PC-9 (cell line): ENCODE measurements at places on chromosomes 3 and 15. TPM values are rescaled to one million over a fixed set of nuclear protein-coding genes. Genes with fewer than 3 reads are reported as not detected.

The OSBPL10 gene
- total RNA-seq: 42.0 and 56.9 TPM in 2 replicates

The FGF7 gene
- not detected in 2 replicates for total RNA-seq

- no peak for DNase-seq
- H3K27me3 ChIP-seq: peaks cover 58% of the 10 kb centered on the region
- H3K27ac ChIP-seq: no peak overlapping the region
- no peaks in the 10 kb centered on the region for H3K4me1 ChIP-seq
- H3K4me3 ChIP-seq: no peak overlapping the region
- H3K36me3 ChIP-seq: no peaks in the 10 kb centered on the region
These were observed 47.3 kb downstream of the KLF13 start for GRCh38 chr15:31373970-31374369.

GRCh38 chr15:67785431-67785830 is 39.9 kb upstream of the SKOR1 start:
- no peaks in the 10 kb centered on the region for H3K27me3 ChIP-seq
- no peaks in the 10 kb centered on the region for H3K4me1 ChIP-seq
- H3K4me3 ChIP-seq: no peak overlapping the region
- no peaks in the 10 kb centered on the region for H3K36me3 ChIP-seq

DNA sequence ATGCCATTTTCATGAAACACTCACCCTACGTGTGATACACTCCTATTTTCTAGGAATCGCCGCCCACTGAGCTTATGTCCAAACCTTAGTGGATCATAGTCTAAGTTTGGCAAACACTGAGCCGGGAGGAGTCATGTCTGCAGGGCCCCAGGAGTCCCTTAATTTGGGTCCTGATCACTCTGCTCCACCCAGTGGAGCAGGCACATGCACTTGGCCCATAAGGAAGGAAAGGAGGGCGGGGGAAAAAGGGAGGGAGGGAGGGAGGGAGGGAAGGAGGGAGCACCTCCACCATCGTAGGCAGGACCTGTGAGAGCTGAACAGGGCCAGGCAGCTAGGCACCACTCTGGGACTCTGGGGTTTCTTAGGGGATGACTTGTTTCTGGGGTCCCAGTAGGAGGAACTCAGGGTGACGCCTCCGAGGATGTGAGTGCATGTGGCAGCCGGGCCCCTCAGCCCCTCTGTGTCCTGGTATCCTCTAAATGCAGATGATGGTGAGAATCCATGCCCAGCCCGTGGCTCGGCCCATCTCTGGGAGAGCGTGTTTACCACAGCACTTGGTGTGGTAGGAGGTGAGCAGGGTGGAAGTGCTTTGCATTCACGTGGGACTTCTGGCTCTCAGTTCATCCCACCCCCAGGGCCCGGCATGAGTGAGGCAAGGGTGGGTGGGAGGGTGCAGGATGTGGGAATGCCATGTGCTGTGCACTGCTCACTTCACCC is 109.4 kb downstream of the KLF13 start:
- no peak for DNase-seq
- no peaks in the 10 kb centered on the region for H3K36me3 ChIP-seq
- no peak overlapping the region for H3K4me3 ChIP-seq
- H3K27ac ChIP-seq: no peak overlapping the region
- H3K27me3 ChIP-seq: peaks cover 31% of the 10 kb centered on the region
- no peaks in the 10 kb centered on the region for H3K4me1 ChIP-seq
